Ecto neural progenitor cell (in vitro differentiated cells): ENCODE measurements at places on chromosomes 7 and 10.

- no peak for DNase-seq
These were observed 4.1 kb upstream of the CHN2 start for GRCh38 chr7:29190349-29191045.

DNA sequence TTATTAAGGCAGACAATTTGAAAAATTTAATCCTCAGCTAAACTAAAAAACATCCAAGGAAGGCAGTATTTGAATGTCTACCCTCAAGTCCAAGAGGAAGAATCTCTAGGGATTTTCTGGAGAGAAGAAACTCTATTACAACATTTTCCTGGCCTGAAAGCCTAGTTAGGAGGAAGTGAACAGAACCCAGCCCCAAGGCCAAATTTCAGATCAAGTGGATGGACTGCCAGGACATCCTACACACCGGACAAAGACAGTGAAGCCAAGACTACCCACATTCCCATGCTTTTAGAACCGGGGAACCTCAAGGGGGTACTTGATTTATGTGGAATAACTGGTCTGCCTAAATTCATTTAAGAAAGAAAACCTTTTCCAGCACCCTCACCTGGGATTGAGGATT, 108.9 kb upstream of the MEOX2 start:
- no peak for DNase-seq

- no peak for DNase-seq
These were observed 125.1 kb upstream of the KCTD7 start for GRCh38 chr7:66503551-66504031.

- DNase-seq: no peak
These were observed 320.8 kb downstream of the PRPF18 start for GRCh38 chr10:13907570-13907969.

DNA sequence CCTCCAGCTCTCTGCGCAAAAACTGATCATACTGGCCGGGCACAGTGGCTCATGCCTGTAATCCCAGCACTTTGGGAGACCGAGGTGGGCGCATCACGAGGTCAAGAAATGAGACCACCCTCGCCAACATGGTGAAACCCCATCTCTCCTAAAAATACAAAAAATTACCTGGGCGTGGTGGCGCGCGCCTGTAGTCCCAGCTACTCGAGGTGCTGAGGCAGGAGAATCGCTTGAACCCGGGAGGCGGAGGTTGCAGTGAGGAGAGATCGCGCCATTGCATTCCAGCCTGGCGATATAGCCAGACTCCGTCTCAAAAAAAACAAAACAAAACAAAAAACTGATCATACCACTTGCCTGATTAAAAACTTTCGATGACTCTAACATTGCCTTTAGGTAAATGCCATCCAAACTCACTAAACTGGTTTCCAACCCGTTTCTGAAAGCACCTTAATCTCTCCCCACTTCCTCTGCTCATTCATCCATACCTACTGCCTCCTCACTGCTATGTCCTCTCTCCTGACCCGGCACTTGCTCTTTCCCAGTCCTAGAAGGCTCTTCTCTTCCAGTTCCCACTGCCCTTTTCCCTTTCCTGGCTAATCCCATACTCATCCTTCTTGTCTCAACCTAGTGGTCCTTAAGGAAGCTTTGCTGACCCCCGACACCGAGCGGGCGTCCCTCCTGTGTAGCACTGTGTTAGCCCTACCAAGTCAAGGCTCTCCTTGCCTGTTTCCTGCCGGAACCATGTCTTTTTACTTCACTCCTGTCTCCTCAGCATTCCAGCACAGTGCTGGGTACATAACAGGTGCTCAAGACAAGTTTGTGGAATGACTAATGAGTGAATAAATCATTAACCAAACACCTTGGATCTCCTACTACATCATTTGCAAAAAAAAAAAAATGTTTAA, 686 bp upstream of the MIOS start:
- DNase-seq: no peak

GRCh38 chr7:71486856-71487628, 355.1 kb downstream of the GALNT17 start:
- no peak for DNase-seq

DNA sequence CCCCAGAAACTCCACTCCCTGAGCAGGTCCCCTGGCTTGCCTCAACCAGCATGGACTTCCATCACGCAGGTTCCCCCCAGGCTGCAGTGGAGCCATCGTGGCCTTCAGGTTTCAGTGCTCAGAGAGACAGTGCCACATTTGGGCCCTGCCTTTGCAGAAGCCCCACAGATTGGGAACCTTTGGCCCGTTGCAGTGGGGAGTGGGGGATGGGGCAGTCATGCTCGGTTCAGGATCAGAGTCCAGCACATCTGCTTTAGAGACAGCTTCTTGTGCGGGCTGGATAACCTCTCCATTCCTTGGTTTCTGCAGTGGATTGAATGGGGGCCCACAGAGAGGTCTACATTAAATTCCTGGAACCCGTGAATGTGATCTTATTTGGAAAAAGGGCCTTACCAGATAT, 183.9 kb downstream of the EBF3 start:
- no peak for DNase-seq

DNA sequence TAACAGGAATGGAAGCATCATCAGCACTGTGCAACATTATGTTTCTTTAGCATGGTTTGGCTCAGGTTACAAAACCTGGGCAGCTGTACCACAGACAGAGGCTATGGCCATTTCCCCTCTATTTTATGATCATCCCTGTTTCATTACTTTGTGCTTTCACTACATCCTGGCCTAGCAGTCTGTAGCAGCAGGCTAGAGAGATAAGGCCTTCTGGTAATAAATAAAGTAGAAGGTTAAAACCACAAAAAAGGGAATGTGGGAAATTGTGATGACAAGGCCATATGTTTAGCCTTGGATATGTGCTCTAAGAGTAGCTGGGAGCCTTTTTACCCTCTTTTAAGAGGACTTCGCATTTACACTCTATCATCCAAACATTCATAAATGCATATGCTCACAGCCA, 266.2 kb upstream of the PHF14 start:
- no peak for DNase-seq

DNA sequence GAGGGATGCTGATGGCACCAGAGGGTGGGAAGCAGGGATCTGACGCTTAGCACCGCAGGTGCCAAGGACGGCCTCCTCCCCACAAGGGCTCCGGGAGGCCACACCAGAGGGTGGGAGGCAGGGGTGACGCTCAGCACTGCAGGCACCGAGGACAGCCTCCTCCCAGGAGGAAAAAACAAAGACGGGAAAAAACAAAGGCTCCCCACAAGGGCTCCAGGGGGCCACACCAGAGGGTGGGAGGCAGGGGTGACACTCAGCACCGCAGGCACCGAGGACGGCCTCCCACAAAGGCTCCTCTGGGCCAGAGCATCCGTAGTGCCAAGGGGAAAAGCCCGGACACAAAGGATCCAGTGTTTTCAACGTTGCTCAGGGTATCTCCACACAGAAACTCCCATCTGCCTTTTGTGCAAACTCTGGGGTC, 25.6 kb downstream of the DIP2C start:
- no peak for DNase-seq

- no peak for DNase-seq
These were observed 48.4 kb upstream of the NKX6-2 start for GRCh38 chr10:132834311-132834761.

- no peak for DNase-seq
These were observed 224.3 kb downstream of the MDFIC start for GRCh38 chr7:115146148-115146547.

GRCh38 chr10:127570036-127570435, 20.9 kb downstream of the NPS start:
- DNase-seq: no peak

DNA sequence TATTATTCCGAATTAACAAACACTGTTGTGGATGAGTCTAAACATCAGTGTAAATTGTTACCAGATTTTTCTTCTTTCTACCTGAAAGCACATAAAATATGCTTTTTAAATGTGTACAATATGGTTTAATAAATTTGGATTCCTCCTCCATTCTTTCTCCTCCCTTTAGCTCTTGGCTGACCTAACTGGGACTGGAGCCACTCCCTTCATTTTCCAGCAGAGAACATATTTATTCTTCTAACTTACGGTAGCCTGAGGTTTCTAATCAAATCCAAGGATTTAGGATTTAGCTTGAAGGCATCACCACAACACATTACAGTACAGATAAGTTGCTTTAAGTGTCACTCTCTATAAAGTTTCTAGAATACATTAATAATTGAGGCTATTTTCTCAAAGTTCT, 88.2 kb upstream of the SEMA3C start:
- DNase-seq: no peak

GRCh38 chr7:113314594-113314993, 196.2 kb upstream of the SMIM30 start:
- no peak for DNase-seq

GRCh38 chr7:47944536-47945260, 3.6 kb downstream of the PKD1L1 start:
- peak; percentile 20 for DNase-seq

DNA sequence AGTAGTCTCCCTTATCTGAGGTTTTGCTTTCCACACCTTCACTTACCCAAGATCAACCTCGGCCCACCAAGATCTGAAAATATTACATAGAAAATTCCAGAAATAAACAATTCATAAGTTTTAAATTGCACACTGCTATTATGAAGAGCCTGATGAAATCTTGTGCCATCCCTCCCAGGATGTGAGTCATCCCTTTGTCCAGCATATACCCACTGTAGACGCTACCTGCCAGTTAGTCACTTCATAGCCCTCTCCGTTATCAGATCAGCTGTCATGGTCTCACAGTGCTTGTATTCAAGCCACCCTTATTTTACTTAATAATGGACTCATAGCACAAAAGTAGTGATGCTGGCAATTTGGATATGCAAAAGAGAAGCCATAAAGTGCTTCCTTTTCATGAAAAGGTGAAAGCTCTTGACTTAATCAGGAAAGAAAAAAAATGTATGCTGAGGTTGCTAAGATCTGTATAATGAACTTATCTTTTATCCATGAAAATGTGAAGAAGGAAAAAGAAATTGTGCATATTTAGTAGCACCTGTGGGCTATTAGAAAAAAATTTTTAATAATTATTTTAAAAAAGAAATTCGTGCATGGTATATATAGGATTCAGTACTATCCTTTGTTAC, 9.8 kb upstream of the MRPS16 start:
- DNase-seq: no peak

DNA sequence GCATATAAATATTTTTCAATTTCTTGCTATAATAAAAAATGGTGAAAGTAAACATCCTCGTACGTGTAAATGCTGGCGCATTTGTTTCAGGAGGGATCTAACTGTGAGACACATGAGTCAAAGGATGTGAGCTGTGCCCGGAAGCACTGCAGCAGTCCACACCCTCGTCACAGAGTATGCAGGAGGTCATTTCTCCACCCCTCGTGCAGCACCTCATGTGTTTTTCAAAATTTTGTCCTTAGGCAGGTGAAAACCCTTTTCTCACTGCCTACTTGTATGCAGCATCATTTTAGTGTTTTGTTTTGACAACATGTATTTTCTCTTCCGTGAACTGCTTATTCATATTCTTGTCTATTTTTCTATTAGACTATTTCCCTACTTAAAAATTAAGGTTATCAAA, 162.7 kb downstream of the AVL9 start:
- DNase-seq: no peak

- peak; percentile 43 for DNase-seq
These were observed 16.4 kb downstream of the NACAD start for GRCh38 chr7:45072131-45073030.

- no peak for DNase-seq
These were observed 1305.4 kb upstream of the SORCS1 start for GRCh38 chr10:108469940-108470339.

DNA sequence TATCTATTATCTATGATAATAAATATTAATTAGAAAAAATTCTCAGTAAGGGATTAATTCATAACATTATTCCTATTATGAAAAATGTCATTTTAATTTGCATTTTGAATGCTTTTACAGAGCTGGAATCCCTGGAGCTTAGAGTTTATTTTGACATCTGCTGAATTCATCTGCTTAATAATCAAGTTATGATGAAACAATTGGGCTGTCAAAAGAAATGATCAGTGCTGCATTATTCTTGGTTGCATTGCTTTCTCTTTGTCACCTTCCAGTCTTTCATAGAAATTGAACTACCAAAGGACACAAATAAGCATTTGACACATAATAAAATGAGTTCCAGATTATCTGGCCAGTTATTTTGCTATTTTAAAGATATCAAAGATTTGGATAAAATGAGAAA, 40.0 kb upstream of the MACC1 start:
- no peak for DNase-seq

- no peak for DNase-seq
These were observed 115.2 kb downstream of the HIP1 start for GRCh38 chr7:75623390-75624133.

GRCh38 chr10:102245932-102246251, 560 bp downstream of the GBF1 start:
- DNase-seq: no peak

DNA sequence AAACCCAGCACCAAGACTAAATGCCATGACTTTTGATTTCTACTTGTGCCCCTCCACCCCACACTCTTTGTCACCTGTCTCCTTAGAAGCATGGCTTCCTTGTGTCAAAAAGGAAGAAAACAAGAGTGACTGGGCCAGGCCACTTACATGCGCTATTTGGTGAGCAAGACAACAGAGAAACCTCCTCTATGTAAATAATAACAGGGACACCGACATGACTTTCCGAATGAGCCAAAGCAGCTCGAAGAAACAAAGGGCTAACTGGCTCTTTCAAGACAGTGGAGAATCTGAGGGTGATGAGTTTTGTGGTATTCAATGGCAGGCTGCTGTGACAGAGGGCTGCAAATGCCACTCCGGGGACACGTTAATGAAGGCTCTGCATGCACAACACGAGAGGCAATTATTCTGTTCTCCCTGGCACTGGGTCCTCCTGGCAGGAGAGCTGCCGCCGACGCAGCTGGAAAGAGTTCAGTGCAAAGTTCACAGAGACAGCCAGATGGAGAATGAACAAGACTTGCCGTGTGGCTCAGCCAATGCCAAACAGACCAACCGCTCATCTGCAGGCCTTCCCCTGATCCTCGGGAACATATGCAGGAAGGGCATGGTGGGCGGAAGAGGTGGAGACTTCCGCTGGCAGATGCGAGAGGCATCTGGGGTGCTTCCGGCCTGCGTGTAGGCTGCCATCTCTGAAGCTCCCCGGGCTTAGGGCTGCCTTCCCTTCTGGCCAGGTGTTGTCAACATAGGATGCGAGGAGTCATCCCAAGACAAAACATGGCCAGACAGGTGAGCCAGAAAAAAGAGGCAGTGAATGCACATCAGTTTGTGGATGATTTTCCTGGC, 59.1 kb upstream of the SMNDC1 start:
- no peak for DNase-seq

DNA sequence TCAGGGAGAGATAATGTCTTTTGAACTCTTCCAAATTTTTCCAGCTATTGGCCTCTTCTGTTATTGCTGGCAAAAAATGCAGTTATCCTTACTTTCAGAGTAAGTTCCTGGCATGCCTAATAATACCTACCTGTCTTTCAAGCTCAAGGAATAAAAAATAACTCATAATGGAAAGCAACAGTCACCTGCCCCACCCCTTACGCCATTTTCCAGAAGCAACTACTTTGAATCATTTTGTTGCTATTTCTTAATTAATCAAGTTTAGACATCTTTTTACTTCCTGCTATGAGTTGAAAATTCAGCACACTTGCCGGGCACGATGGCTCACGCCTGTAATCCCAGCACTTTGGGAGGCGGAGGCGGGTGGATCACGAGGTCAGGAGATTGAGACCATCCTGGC, 23.0 kb upstream of the CDK13 start:
- no peak for DNase-seq
